ENCODE measurements at places on chromosomes 12 and 14.

GRCh38 chr14:58501214-58501816, 73.8 kb downstream of the KIAA0586 start:
- DNase-seq, result peak; percentile 32

- no peak for DNase-seq
Measured at GRCh38 chr12:57142727-57143126, 4.7 kb downstream of the LRP1-AS start.

- no peak for DNase-seq
Measured at GRCh38 chr14:29062466-29062865, 295.9 kb downstream of the FOXG1 start.

- DNase-seq, result no peak
Measured at GRCh38 chr14:36503771-36504741, 16.0 kb downstream of the NKX2-1 start.

DNA sequence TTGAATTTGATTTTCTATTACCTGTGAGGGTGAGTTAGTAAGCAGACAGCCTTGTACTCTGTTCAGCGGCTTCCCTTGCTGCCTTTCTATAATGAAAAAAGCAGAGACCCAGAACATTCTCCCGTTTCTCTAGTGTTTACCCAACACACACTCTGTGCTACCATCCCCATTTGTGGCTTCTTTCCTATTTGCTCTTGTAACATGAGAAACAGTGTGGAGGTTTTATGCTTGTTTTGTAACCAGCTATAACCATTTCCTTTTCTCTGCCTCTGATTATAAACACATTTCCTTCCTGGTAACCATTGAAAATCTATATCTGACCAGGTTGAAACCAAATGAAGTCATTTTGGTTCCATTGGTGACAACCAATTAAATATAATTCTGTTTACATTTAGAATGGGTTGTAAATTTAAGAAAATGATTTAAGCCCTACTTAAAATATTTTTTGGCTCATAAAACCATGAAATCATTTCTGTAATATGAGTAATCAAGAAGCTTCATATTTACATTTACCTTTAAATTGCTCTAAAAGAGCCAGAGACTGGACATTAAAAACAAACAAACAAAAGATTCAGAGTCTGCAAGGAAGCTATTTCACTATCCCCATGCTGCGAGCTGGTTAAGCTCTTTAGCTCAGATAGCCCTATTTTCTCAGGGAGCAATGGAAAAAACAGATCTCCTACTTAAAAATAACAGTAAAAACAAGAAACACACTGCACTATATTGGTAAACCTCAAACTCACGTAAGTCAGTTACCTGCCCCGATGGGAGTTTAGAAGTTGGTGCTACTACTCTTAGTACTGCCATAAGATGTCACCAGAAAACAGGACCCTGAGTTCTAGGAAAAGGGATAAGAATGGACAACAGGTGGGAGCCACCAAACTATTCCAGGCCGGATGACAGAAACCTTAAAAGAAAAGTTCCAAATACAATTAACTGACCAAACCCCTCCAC, 206.5 kb upstream of the EEA1 start:
- DNase-seq, result no peak

- DNase-seq, result no peak
Measured at GRCh38 chr12:116372815-116373214, 95.3 kb upstream of the MED13L start.

GRCh38 chr14:57883061-57883460, 17.2 kb upstream of the SLC35F4 start:
- DNase-seq, result no peak

DNA sequence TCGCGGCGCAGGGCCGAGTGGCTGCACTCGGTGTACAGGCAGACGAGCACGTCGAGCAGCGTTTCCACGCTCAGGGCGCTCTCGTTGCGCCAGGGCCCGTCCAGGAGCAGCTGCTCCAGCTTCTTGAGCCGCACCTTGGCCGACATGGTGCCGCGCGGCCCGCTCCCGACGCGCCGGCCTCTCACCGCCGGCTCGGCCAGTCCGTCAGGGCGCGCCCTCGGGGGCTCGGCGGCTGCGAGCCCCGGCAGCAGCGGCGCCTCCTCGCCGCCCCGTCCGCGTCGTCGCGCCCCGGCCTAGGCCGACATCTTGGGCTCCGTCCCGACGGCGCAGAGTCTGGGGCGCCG, 349 bp downstream of the CDC42BPB start:
- no peak for DNase-seq

DNA sequence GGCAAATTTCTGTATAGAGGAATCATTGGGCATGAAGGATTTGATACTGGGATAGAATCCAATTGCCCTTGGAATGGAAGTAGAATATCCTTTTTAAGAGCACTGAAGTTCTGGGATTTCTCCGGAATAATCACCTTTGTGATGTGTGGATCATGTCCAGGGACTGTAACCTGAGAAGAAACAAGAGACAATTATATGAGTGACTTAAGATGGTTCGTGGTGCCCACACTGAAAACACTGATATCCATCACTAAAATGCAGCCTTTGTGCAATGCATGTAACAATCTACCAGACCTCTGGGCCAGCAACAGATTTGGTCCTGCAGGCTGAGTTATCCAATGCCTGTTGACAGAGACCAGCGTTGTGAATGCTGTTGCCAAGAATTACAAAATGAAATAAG, 48.5 kb downstream of the MDM2 start:
- DNase-seq, result no peak

DNA sequence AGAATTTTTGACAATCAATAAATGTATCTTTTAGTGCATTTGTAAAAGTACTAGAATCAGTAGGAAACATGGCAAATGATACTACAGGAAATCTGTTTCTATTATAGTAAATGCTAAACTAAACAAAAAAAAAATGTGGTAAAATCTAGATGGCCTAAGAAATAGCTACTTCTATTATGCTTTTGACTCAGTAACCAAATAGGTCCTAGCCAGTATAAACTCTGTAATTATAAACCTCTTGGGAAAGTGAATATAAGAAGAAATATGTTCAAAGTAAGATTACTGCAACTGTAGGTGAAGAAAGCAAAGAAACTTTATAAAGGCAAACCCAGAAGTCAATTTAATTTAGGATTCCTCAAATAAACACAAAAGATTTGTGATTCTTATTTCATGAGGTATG, 581.2 kb downstream of the LRFN5 start:
- DNase-seq, result no peak

DNA sequence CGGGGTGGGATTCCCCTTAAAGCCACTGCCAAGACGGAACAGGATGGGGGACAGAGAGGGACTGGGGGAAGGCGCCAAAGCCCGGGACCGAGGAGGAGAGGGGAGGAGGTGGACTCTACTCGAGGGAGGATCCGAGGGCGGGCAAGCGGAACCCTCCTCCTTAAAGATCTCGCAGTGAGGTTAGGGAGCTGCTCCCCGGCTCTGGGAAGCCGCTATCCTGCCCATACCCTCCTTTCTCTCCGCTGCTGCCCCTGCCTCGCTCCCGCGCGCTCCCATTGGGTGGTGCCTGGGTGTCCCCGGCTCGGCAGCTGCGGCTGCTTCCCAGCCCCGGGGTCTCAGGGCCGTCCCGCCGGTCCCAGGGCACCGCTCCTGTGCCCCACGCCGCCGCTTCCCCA, 16.4 kb downstream of the KRT18 start:
- DNase-seq, result no peak

GRCh38 chr12:54588110-54588889, at the start of gene PPP1R1A:
Gene PPP1R1A (minus strand): TSS chr12:54588659. CDS start chr12:54588488, 171 bp downstream.
- no peak for DNase-seq

DNA sequence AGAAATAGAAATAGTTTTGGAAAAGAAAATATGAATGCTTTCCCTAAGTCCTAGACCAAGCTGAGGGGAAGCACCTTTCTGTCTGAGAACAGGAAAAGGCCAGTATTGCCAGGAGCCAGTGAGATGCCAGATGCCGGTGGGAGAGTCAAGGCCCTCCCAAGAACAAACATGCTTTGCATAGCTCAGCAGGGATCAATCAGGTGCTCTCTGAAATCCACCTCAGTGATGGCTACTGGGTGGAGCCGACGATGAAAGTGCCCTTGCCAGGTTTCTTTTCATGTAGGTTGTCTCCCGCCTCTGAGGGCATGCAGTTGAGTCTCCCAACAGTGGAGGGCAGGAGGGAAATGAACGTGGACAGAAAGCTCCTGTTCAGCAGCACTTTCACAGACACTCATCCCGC, 28.3 kb downstream of the DEGS2 start:
- no peak for DNase-seq

DNA sequence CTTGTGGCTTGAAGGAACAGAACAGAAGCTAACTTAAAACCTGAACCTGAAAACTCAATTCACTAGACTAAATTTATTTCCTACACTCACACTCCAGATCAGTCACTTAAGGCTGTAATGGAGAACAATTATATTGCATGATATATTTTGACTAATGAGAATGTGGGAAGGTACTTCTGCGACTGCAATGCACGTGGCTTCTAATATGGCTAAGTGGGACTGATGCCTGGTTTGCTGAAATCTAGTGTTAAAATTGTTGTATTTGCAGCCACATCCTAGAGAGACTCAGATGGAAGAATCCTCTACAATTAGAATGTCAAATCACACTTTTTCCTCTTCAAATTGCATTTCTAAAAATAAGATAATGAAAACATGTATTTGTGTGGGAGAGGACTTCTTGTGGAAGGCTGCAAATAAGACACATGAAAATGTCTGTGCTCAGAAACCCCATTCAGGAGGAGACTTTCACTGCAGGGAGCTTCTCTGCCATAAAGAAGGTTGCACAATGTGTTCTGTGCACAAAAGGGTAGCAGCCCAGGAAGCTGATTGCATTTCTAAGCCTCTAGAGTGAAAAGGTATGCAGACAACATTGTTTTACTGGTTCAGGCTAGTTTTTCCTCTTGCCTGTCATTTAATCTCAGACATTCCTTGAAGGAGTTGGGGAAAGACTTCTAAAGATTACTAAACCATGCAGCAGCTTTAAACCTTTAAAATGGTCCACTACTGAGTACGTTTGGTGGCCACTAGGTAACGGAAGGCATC, 224.3 kb downstream of the NEDD1 start:
- DNase-seq, result no peak

DNA sequence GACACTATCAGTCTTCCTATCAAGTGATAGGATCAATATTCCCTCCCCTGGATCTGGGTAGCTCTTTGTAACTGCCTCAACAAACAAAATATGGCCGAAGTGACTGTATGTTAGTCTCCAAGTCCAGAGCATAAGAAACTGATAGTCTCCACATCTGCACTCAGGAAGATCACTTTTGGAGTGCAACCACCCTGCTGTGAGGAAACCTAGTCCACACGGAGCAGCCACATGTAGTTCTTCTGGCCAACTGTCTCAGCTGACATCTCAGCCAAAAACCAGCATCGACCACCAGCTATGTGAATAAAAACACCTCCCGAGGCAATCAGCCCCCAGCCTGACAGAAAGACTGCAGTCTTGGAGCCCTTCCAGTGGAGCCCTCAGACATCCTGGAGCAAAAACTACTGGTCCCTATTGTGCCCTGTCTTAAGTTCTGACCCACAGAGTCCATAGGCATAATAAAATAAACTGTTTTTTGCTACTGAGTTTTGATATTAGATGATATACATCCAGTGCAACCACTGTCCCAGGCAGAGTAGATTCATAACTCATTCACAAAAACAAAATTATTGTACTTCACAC, 143.8 kb downstream of the MED13L start:
- DNase-seq, result no peak

DNA sequence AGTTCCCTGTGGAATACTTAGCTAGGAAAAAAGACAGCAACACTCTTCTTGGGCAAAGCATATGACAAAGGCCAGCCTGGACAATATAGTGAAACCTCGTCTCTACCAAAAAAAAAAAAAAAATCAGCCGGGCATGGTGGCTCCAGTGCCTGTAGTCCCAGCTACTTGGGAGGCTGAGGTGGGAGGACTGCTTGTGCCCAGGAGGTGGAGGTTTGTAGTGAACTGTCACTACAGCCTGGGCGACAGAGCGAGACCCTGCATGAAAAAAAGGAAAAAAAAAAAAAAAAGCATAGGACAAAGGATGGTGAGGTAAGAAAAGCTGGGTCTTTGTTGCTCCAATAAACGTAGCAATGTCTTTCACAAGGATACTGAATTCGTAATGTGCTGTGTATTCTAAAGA, 1.1 kb downstream of the TXNDC16 start:
- DNase-seq, result no peak

- DNase-seq, result no peak
Measured at GRCh38 chr12:27573972-27574371, 50.0 kb downstream of the PPFIBP1 start.

GRCh38 chr14:22977434-22977683, 5.0 kb downstream of the AJUBA start:
- DNase-seq, result no peak

- no peak for DNase-seq
Measured at GRCh38 chr12:5466521-5466960, 34.6 kb downstream of the NTF3 start.
